ENCODE measurements at places on chromosomes 3 and 15. TPM values are rescaled to one million over a fixed set of nuclear protein-coding genes. Genes with fewer than 3 reads are reported as not detected.
A peak's percentile ranks its signal among the peaks of the same experiment; 100 is the strongest.

Gene WNT7A
- total RNA-seq: not detected

Gene SEMA3F
- total RNA-seq: 51.5 TPM

Gene AGBL1
- total RNA-seq: not detected

Gene POC1A
- 2.8 TPM for total RNA-seq

Gene FBXL2
- total RNA-seq: 4.9 TPM

Gene ANKRD28
- 70.9 TPM for total RNA-seq

Gene PLCB2
- 31.9 TPM for total RNA-seq

Gene C3orf85
- not detected for total RNA-seq

- DNase-seq: no peak
Observed at GRCh38 chr3:95044101-95044500, 981.2 kb downstream of the NSUN3 start.

DNA sequence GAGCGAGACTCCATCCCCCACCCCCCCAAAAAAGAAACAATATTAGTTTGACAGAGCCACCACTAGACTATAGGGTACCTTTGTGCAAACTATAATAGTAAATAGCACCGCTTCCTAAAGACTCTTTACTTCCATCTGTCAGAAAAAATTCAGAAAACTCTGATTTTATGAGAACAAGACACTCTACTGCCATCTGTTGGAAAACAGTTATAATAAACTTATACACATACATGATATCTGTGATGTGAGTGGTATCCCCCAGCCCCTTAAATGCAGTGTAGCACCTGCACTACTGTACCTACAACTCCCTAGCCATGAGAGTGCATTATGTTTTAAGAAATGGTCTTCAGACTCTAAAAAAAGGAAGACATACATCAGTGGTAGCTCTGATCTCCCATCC, 47.1 kb upstream of the CTDSPL start:
- no peak for DNase-seq

DNA sequence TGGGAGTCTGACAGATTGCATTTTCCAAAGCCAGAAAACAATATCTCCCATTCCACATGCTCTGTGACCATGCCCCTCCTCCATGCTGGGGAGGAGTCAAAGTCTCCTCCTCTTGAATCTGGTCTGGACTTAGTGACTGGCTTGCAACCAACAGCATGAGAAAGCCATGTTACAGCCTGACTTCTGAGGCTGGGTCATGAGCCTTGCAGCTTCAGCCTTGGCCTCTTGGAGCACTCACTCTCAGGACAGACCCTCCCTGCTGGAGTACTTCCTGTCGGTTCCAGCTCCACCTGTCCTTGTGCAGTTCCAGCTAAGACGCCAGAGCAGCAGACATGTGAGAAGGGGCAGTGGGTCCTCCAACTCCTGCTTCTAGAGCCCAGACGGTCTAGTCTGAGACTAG, 49.7 kb upstream of the RBSN start:
- DNase-seq: no peak

GRCh38 chr3:30658328-30659052, 52.1 kb downstream of the TGFBR2 start:
- DNase-seq: no peak

DNA sequence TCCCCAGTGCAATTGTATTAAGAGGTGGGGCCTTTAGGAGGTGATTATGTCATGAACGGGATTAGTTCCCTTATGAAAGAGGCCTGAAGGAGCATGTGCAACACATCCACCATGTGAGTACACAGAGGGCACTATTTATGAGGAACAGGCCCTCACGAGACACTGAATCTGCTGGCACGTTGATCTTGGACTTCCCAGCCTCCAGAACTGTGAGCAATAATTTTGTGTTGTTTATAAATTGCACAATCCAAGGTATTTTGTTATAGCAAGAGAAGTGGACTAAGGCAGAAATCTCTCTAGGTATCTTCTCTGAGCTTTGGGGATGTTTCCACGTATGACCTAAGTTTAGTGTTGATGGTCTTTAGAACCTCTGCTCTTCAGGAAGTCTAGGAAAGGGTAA, 149.3 kb upstream of the CBLB start:
- no peak for DNase-seq

- DNase-seq: no peak
Observed at GRCh38 chr3:14243782-14244181, 65.2 kb downstream of the LSM3 start.

GRCh38 chr3:30317561-30317960, 288.8 kb upstream of the TGFBR2 start:
- DNase-seq: no peak

DNA sequence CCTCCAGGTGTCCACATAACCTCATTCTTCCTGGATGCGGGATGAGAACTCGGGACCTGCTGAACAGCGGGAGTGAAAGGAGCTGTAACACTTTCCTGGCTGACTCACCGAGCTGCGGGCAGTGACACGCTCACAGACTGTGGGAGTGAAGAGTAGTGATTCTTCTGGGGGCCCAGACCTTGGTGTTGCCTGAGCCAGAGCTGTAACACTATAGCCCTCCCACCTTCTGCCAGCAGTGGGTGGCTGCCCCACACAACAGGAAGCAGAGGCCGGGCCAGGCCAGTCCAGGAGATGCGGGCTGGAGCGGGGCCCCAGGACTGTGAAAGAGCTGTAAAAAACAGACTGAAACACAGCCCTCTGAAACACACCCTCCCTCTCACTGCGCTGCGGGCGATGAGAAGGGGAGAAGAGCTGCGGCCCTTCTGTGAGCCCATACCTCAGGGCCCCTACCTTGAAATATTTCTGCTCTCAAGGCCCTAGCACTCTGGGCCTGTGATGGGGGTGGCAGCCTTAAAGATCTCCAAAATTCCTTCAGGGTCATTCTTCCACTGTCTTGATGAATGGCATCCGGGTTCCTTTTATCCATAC, 464.0 kb upstream of the CCDC54 start:
- DNase-seq: no peak

- DNase-seq: no peak
Observed at GRCh38 chr15:56242576-56243162, 1.0 kb downstream of the RFX7 start.

DNA sequence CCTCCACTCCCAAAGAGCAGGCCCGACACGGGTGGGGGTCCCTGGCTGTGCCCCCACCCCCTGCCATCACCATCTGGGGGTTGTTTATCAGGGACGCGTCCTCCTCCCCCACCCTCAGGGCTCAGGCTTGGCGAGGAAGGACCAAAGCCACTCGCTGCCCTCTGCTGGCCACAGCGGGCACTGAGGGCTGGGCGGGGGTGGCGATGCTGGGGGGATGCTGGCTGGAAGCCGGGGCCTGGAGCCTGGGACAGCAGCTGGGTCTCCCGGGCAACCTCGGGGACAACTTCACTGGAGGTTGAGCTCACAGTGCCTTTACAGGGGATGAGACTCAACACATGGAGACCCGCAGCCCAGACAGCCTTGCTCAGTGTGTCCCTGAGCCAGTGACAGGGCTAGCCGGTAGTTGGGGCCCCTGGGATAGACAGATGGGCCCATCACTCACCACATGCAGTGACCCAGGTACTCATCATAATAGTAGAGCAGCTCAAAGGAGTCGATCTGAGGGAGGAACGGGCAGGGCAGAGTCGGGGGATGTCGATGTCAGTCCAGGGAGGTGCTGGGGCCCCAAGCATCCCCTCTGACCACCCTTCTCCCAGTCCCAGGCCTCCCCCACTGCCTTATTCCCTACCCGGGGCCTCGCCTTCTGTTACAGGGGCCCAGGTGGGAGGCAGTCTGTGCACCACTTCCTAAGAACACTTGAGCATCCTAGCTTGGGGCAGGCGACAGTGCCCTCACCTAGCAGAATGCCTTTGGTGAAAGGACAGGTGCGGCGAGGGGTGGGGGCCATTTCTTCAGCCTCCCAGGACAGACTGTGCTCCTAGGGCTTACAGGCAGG, 5.9 kb upstream of the CALML4 start:
- DNase-seq: peak; percentile 91

DNA sequence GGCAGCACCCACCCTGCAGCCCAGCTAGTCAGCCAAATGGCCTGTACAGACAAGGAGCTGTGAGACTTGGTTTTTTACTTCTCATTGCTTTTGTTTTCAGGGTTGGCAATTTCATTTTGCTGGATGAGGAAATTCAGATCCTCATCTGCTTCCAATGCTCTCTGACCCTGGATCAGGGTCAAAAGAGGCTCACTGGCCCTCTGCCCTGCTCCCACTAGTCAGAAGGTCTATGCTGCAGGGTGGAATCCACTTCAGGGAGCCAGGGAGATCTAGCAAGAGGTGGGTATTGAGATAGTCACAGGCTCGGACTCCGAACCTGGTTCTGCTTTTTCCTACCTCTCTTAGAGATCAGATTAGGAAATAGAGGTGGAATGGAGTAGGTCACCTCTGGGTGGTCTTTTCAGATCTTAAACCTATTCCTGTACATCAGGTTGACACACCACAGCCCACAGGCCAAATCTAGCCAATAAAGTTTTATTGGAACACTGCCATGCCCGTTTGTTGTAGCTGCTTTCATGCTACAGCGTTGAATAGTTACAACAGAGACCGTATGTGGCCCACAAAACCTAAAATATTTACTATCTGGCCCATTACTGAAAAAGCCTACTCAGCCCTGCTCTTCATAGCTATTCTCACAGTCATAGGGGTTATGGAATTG, 26.4 kb upstream of the GLCE start:
- DNase-seq: no peak

All from mesenteric fat pad (tissue), 1 donor.